G401 (cell line): ENCODE measurements at places on chromosomes 1 and 21.

- DNase-seq = peak; percentile 82
Measured at GRCh38 chr1:36384542-36385409, 948 bp downstream of the STK40 start.

DNA sequence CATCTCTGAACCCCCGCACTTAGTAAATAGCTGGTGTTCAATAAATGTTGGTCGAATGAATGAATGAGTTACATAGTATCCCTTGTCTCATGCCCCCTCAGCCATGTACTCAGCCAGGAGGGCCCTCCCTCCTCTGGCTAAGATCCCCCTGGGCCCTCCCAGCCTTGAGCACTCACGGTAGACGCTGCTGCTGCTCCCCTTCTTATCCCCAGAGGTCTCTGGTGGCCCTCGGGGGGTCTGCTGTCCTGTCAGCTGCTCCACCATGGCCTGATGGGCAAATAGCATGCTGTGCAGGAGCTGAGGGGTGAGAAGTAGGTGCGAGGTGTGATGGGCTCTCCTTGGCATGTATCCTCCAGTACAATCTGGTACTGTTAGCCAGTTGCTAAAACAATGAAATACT lies 1.9 kb downstream of the ETV3L start:
- no peak for DNase-seq

GRCh38 chr1:99705385-99705784 lies 59.5 kb downstream of the PALMD start:
- no peak for DNase-seq

GRCh38 chr1:116944613-116945012 lies 34.9 kb downstream of the PTGFRN start:
- DNase-seq = no peak

DNA sequence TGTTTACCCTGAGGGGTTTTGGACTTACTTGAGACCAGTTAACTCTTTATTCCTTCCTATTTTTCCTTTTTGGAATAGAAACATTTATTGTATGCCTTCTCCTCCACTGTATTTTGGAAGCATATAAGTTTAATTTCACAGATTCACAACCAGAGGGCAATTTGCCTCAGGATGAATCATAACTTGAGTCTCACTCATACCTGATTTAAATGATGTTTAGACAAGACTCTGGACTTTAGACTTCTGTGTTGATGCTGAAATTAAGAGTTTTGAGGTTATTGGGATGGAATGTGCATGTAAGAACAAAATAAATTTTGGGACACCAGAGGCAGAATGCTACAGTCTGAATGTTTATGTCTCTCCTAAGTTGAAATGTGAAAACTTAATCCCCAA lies 7.1 kb upstream of the ADAM30 start:
- DNase-seq = no peak

GRCh38 chr1:212699104-212699624 lies 476 bp downstream of the BATF3 start:
- no peak for DNase-seq

GRCh38 chr1:96361961-96362360 lies 359.6 kb upstream of the PTBP2 start:
- no peak for DNase-seq

DNA sequence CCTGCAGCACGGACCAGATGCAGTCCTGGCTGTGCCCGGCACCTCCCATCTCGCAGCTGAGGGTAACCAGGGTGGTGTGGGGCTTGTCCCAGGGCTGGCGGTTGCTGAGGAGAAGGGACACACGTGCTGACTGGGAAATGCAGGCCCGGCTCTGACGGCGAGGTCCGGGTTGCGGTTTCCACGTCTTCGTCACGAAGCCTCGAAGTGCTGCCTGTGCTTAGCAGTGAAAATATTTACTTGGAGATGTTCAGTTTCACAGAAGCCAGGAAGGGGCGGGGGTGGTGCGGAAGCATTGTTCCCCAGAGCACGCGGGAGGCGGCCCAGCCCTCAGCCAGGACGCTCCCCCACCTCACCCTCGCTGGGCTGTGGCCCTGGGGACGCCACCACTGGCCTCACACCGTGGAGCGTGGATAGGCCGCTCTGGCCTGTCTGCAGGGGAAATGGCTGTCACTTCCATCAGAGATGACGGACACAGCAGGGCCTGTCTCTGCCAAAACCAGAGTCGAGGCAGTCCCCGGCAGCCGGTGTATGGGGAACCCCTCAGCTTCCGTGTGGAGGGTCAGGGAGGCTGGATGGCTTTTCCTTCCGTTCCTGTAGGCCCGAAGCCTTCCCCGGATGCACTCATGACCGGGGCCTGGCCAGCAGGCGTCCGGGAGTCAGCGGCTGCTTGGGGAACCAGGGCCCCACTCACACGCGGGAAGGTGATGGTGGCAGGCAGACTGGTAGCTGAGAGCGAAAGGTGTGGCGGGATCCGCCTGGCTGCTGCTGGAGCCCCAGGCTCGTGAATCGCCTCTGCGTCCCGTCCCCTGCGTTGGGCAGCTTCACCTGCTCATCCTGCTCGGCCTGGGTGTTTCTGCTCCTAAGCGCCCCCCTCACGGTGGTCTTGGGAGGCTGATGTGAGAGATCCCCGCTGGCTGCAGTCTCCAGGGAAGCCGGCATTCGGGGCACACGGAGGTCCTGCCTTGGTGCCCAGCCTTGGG lies 14.7 kb upstream of the POFUT2 start:
- DNase-seq = no peak
